ENCODE measurements at places on chromosomes 13 and 19. TPM values are rescaled to one million over a fixed set of nuclear protein-coding genes. Genes with fewer than 3 reads are reported as not detected.

GRCh38 chr19:10881403-10882107 lies 10.2 kb downstream of the CARM1 start:
- DNase-seq: peak; percentile 92

The KLK10 gene
- total RNA-seq: not detected

The WDR88 gene
- not detected for total RNA-seq

The A1BG gene
- 27.3 TPM for total RNA-seq

- peak; percentile 86 for DNase-seq
Measured at GRCh38 chr19:2337329-2337707, 8.8 kb downstream of the SPPL2B start.

- DNase-seq: no peak
Measured at GRCh38 chr19:2186071-2186846, 22.5 kb downstream of the DOT1L start.

The HPN gene
- 0.29 TPM for total RNA-seq

DNA sequence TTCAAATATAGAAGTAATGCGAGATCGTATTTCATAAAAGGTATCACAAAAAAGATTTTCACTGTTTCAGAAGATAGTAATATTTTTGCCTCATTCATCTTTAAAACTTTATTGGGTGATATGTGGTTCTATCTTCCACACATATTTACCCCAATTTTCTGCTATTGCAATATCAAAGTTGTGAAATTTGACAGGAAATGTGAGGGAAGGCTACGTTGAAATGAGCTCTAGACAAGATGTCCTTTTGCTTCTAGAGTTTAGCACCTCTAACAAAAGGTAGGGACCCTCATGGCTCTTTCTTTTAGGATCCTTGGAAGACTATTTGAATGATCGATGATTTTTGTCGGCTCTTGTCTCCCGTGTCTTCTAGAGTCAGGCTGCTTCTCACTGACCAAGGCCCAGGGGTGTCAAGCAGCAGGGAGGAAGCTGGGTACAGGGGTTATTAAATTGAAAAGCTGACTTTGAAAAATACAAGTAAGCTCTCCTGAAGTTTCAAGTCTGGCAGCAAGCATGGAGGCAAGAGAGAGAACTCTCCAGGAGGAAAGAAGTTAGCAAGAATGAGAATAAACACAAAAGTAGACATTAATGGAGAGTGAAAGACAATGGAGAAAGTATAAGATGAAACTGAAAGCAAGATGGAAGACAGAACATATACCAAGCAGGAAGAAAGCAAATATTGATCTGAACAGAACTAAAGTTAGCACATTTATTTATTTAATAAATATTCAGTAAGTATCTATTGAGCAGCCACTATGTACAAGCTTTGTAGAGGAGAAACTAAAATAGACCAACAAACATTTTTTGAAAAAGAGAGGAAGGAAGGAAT lies 73.4 kb downstream of the RUBCNL start:
- no peak for DNase-seq
